SW 1271 (cell line): ENCODE measurements at places on chromosomes 7 and 10.

- no peak for DNase-seq
Observed at GRCh38 chr7:147878912-147879661, 711.5 kb upstream of the C7orf33 start.

DNA sequence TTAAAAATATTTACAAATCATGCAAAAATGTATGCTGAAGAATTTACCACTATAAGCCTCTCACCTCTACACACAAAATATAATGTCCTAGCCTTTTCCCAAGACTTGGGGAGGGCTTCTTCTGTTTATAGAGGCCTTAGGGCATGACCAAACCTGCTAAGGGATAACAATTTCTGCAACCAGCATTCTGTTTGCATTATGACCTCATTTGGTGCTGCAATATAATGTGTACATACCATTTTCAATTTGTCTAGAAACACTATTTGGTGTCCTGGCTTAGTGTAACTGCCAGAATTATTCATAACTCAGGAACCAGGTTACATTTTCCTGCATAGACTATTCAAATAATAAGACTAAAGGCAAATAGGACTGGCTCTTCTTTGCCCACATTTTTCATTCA is 446.6 kb upstream of the SORCS1 start:
- DNase-seq: no peak

DNA sequence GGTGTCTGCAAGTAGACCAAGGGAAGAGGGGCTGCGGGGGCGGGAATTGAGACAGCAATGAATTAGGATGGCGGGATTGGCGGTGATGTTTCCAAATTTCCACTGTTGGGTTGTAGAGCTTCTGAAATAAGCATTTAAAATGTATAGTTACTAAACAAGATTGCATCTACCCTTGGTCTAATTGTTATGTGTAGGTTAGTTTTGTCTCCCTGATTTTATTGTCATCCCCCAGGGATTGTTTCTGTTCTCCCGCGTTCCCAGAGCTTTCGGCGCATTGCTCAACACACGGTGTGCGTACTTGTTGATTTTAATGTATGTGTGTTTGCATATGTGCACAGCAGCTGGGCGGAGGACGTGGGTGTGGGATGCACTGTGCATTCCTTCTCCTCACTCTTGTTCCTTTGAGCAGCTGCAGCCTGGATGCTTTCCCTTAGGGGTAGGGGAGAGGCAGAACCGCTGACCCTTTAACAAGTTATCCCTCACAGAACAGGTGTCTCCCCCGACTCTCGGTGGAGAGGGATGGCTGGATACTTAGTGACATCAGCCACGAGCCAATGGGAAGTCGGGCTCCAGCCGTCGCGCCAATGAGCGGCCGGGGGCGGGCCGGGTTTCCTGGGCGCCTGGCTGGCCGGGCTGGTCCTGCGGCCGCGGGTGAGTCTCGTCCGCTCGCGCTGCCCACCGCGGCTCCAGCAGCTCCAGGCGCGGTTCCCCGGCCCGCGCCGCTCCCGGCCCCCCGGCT is at the start of gene TSPAN33:
Gene TSPAN33 (plus strand): TSS at position 613 of the 739 bp plus-strand sequence. CDS start 274 bp downstream, outside the sequence.
- peak; percentile 55 for DNase-seq

DNA sequence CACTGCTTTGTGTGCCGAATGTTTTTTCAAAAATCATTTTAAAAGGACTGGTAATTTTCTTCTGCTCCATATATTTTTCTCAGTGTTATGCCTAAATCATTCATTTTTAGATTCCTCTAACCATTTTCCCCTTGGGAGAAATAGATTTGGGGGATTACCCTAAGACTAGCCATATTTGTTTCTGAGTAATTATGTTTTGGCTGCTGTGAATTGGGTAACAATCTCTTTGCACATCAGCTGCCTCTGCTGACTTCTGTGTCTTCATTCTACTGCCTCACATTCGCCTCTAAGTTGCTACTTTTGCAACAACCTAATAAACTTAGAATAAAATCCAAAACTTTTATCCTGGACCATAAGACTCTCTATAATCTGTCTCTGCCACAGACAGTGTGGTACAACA is 18.5 kb upstream of the MRC1 start:
- DNase-seq: no peak

DNA sequence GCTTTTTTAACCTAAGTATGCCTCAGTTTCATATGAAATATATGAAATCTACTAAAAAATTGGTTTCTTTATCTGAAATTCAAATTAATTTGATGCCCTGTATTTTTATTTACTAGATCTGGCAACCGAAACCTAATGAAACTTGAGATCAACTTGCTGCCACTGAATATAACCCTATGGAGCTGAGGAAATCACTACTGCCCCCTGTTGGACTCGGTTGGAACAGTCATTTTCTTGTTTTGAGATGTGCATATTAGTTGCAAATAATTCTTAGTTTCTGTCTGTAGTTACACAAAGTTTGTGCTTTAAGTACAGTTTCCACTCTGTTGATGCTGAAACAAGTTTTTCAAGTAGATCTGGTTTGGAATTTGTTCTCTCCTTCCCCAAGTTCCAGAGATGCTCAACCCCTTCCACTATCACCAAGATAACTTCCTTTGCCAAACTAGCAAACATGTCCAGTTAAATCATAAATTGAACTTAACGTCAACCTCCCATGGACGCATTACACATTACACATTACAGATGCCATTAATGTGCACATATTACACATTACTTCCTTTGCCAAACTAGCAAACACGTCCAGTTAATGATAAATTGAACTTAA is 22.2 kb upstream of the EXOC4 start:
- DNase-seq: no peak

DNA sequence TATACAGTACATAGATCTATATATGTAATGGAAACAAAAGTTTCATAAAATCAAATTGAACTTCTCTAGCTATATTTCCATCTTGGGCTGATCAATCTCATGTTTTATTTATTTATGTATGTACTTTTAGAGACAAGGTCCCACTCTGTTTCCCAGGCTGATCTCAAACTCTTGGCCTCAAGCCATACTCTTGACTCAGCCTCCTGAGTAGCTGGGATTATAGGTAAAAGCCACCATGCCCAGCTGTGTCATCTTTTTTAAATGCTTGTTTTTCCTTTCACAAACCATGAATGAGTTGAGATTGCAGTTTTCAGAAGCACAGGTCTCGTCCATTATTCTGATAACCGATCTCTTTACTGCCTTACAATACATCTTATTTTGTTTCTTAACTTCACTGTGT is 400.9 kb downstream of the KCNMA1 start:
- no peak for DNase-seq

GRCh38 chr10:36251068-36251467 is 609.0 kb upstream of the FZD8 start:
- no peak for DNase-seq

GRCh38 chr7:42493436-42494198 is 256.6 kb upstream of the GLI3 start:
- DNase-seq: no peak

DNA sequence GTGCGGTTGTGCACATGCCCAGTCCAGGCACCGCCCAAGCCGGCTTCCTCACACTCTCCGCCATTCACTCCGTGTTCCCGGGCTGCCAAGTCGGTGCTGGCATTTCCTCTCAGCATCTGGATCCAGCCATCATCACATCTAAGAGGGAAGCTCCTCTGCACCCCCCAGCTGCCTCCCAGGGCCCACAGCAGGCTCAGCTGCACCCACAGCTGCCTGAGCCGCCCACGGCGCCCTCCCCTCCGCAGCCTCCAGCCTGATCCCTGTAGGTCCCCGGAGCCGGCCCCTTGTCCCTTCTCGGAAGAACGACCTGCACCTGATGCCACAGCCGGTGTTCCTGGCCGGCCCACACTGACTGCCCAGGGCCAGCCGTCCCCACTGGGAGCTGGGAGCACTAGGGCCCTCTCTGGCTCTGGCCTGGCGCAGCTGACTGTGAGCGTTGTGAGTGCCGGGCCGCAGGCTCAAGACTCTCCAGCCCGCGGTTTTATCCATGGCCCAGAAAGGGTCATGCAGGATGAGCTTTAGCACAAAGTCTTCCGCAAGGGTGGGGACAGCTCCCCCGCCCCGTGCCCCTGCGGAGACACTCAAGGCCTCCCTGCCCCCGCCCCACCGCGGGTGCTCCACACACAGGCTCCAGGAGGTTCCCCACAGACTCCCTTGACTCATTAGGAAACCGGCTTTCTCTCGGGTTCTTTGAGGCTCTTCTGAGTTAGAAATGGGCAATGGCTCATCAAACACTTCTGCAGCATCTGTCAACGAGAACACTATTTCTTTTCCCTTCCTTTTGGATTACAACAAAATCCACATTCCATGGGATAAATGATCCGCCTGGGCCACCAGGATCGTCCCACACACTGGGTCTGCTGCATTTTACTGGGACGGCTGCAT is 31.2 kb downstream of the CFAP46 start:
- DNase-seq: no peak

- no peak for DNase-seq
Observed at GRCh38 chr7:39392151-39392550, 174.1 kb upstream of the YAE1 start.

DNA sequence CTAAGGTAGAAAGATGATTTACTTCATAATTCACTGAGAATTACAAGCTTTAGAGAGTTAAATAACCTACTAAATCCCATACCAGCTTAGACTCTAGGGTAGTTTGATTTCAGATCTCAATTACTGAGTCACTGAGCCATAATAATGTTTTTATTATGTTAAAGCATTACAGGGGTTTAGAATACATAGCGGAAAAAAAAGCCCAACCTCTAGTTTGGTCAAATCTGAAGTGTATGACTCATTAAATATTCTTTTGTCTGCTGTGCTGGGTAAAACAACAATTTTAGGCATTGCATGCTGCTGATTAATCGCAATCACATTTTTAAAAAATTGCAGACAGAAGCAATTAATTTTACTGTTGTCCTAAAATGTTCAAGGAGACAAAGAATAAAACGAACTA is 48.5 kb downstream of the MALRD1 start:
- DNase-seq: no peak

DNA sequence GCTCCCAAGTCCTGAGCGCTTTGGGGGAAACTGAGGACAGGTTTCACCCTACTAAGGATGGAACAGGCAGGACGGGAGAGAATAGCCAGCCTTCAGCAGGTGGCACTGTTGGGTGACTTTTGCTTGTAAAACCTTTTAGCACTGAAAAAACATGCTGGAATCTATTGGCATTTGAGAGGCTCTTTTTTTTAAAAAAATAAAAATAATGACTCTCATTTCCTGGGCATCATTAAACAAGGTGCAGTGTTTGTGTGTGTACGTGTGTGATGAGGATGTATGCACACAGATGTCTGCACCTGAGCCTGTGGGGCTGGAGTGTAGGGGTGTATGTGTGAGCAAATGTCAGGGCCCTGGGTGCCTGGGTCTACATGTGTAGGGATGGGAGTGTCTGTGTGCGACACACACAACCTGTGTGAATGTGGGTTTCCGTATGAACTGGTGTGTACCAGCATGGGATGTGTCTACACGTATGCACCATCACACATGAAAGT is 177.9 kb downstream of the RPS24 start:
- no peak for DNase-seq

- DNase-seq: no peak
Observed at GRCh38 chr10:116732573-116732972, 9.8 kb downstream of the HSPA12A start.

DNA sequence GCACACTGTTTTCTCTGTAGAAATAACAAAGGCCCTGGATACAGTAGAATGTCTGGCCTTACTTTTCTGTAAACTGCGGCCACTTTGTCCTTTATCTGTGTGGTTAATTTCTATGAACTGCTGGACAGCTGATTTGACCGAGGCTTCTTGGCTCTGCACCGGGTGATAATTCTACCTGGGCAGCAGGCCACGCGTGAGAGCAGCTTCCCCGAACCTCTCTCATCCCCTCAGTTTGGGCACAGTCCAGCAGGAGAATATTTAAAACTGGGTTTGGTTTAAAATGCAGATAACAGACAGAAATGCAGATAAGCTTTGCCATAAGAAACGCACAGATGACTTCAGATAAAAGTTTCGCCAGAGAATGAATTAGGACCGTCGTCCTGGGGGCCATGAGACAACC is 81.0 kb downstream of the CELF2 start:
- DNase-seq: no peak

- DNase-seq: no peak
Observed at GRCh38 chr10:15473396-15473767, 102.3 kb upstream of the FAM171A1 start.

DNA sequence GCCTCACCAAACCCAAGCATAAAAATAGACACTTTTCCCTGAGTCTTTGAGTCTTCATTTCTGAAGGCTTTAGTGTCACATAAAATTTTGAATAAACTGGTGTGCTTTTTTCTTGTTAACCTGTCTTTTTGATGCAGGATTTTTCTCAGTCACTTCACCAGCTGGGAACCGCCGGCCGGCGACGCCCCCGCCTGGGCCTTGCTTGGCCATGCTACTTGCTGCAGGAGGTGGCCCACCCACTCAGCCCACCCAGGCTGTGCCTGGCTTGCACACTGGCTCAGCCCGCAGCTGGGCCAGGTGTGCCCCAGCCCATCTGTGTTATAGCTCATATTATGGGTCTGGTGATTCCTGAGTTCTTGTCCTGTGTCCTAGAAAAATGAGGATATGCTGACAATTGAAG is 247.4 kb upstream of the CACNA2D1 start:
- no peak for DNase-seq

DNA sequence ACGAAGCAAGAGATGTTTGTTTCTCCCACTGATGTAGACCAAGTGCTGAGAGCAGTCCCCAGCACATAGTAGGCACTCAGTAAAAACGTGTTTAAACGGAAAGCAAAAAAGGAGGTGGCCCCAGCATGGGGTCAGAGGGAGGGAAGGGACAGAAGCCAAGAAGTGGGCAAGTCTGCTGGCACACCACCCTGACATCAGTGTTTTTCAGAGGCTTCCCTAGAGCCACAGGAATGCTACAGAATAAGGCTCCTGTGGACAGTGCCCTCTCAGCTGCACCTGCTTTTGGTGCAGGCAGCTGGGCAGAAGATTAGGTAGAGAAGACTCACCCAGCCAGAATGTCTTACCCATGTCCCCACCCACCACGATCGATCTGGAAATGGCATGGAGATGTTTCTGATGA is 8.3 kb upstream of the ANKRD1 start:
- no peak for DNase-seq

DNA sequence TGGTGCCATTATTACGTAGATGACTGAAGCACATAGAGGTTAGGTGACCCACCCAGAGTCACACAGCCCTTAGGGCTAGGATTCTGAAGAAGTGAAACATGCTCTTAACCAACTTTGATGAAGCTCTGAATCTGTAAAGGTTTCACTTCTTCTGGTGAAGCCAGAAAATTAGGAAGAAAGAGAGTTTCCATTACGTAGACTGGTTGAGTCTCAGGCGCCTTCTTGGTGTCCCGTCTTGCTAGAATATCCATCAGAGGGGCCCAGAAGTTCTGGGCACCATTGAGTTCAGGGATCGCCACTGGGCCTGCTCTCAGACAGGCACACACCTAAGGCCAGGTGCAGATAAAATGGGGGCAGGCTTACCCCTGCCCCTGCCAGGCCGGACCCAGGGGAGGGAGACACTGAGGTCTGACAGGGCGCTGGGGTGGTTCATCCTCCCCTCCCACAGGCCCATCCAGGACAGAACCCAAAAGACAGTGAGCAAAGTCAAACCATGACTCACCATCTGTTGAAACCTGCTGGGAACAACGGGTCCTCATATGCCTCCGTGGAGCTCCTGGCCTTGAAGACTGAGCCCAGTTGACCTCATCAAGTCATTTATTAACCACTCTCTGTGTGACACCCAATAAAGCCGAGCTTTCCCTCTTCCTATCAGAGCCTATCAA is 33.2 kb downstream of the DRGX start:
- no peak for DNase-seq

GRCh38 chr10:3046981-3047547 is 20.3 kb upstream of the PFKP start:
- DNase-seq: no peak
